ENCODE measurements at places on chromosomes 11 and 22. TPM values are rescaled to one million over a fixed set of nuclear protein-coding genes. Genes with fewer than 3 reads are reported as not detected.

Gene GRIK4
- total RNA-seq = not detected

Gene DEUP1
- not detected for total RNA-seq

Gene HEPACAM
- not detected for total RNA-seq

Gene POU2AF2
- not detected for total RNA-seq

Gene MMP13
- total RNA-seq = not detected

Gene HBG2
- total RNA-seq = not detected

Gene OTUB1
- 73.9 TPM for total RNA-seq

Gene RAB3IL1
- total RNA-seq = not detected

Gene DUSP8
- 1.4 TPM for total RNA-seq

Gene PPP1CA
- 249 TPM for total RNA-seq

Gene CNTN5
- total RNA-seq = not detected

Gene GPR152
- total RNA-seq = not detected

Gene NR1H3
- 15.3 TPM for total RNA-seq

Gene SLC29A2
- 12.2 TPM for total RNA-seq

Gene ANO5
- total RNA-seq = not detected

Gene RIMBP3C
- total RNA-seq = not detected

Gene CRY2
- 12.3 TPM for total RNA-seq

Gene CDCA5
- total RNA-seq = 112 TPM

Gene CASP5
- not detected for total RNA-seq

Gene TBX10
- not detected for total RNA-seq
